ENCODE measurements at places on chromosomes 4 and X.

DNA sequence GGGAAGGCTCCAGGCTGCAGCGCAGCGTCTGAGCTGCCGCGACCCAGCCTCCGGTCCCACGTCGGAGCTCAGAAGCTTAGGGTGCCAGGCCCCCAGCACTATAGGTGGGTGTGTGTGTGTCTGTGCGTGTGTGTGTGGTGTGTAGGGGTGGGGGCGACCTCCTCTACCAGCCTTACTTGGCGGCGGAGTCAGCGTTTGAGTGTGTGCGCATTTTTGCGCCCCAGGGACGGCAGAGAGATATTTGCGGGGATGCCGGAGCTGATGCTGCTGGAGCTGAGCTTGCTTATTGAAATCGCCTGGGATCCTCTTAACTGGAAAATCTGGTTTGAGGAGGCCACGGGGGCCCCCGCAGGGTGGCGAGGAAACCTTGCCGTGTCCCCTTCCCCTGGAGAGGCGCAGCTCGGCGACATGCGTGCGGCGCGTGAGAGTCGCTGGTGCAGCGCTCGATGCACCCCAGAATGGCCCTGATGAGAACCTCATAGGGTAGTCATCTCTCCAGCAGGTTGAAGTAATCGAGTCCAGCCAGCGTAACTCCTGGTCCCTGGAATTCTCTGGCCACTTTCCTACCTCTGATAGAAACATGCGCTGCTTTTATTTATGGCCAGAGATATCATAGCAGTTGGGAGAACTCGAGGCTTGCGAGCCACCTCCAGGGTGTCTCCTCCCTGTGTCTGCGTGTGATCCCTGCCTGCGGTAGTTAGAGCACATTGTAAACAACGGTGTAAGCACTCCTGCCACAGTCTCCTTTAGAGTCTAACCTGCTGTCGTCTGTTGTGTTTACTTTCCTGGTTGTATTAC, 2.7 kb downstream of the ADGRL3 start:
- no peak for DNase-seq

- no peak for DNase-seq
Observed at GRCh38 chrX:26922278-26922677, 540.9 kb downstream of the PPP4R3C start.

GRCh38 chrX:18873189-18873791, 110.6 kb downstream of the PHKA2 start:
- DNase-seq, result no peak

GRCh38 chr4:48184882-48185281, 50.8 kb upstream of the TXK start:
- no peak for DNase-seq

- DNase-seq, result no peak
Observed at GRCh38 chr4:102139132-102139573, 206.1 kb downstream of the SLC39A8 start.

DNA sequence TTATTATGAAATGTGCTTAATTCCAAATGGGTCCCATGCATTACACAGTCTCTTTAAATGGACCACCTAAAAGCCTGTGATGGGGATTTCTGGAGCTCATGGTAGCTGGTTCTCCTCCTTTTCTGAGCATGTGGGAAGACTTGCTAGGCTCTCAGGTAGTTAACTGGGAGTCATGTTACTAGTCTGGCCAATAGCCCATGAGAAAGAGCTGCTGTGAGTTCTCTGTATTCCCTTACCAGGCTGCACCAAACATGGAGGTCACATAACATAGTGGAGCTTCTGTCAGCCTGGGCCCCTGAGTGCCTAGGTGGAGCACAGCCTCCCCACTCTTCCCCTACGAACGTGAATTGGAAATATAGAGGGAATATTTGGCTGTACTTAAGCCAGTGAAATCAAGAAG, 198.4 kb downstream of the MAML3 start:
- no peak for DNase-seq

- peak; percentile 27 for DNase-seq
Observed at GRCh38 chr4:780716-781492, 45.0 kb downstream of the CPLX1 start.

- no peak for DNase-seq
Observed at GRCh38 chr4:17740702-17741101, 40.7 kb downstream of the FAM184B start.

- DNase-seq, result no peak
Observed at GRCh38 chr4:14952352-14952751, 49.9 kb upstream of the CPEB2 start.

DNA sequence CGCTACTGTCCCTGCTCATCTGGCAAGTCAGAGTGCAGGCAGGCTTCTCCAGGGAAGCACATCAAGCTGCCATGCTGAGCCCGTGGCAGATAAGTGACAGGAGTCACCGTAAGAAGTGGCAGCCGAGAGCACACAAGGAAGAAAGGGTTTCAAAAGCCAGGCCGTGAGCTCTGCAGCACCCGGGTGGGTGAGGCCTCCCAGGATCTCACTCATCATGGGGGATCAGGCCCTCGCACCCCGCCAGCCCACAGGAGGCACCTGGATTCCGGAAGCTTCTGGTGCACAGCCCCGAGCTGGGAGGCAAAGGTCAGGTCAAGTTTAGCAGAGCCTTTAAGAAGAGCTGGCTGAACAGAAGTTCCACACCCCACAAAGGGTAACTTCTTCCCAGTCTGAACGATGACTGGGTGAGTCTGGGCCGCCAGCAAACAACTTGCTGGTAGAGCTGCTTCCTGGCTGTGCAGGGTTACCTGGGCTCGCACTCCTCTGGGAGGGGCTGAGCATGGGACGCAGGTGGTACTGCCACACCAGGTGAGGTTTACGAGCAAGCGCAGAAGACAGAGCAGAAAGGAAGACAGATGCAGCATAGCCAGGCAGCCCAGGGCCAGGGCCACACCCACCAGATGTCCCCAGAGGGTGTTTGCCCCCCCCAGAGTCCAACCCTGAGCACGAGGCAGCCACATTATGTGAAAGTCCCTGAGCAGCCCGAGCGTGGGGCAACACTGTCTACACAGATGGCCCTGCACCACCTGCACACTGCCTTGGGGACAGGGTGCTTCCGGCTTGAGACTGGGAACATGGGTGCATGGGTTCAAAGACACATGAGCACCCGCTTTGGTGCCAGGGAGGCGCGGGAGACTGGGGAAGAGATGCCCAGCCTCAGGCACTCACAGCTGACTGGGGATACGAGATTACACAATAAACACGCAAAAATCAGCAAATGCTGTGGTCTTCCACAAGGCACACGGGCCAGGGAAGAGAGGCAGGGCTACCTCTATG, 7.7 kb downstream of the CCNQ start:
- peak; percentile 52 for DNase-seq

GRCh38 chrX:68944211-68944610, 115.4 kb downstream of the EFNB1 start:
- DNase-seq, result peak; percentile 10

DNA sequence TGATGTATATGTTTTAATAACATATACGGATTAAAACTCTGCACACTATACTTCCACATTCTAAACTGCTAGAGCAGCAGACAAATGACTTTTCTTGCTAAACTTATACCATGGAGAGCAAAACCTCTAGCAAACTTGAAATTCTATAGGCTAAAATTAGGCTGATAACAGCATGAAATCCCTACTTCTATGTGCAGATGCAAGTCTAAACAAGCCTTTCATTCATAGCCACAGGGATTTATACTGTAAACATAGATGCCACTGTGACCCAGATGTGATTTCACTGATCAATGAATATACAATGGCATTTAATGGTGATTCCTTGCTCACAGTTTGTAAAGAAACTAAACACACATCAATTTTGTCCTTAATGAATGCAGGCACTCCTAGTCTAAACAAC, 151.0 kb downstream of the ANTXR2 start:
- DNase-seq, result no peak

GRCh38 chrX:47608130-47608810, 11.4 kb downstream of the SYN1 start:
- no peak for DNase-seq

GRCh38 chrX:12441381-12442128, 303.3 kb downstream of the FRMPD4 start:
- no peak for DNase-seq

Data from colonic mucosa (tissue), 4 donors.